ENCODE measurements at places on chromosomes 5 and 9.

DNA sequence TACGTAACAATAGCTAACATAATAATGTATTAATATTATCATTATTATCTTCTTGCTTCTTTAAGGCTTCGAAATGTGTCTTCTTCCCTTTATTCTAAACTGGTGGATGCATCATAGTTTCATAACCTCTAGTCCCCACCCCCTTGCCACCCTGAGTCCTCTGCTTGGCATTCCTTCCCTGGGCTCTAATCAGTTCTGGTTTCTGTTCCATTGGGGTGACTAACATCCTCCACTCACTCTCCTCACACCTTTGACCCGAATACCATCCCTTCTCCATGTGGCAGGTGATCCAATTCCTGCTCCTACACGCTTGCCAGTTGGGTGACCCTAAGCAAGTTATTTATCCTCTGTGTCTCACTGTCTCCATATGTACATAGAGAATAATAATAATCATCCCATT is 286.1 kb downstream of the TRPM3 start:
- no peak for ATAC-seq

DNA sequence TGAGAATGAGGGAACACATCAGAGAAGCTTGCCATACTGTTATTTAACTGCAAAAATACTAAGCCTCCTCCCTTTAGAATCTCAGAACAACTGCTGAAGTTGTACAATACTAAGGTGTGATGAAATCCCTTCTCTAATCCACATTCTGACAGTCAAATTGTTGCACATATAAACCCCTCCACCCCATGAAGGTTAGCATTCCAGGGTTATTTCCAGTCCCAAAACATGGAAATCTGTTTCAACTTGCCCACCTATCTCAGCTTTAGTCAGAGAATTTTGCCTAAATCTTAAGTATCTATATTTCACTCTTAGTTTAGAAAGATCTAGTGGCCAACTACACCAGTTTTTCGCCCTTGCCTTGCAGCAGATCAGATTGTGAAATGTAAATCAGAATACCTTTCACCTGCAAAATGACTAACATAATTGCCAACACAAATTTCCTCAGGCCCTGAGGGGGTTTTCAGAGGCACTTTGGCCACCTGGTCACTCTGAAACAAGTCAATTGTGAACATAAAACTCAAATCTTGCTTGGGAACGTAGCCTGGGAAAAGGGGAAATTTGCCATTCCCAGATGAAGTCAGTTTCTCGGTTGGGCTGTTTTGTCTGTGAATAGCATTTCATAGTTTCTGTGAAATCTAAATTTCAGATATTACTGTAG is 93.9 kb downstream of the EFNA5 start:
- ATAC-seq = no peak

DNA sequence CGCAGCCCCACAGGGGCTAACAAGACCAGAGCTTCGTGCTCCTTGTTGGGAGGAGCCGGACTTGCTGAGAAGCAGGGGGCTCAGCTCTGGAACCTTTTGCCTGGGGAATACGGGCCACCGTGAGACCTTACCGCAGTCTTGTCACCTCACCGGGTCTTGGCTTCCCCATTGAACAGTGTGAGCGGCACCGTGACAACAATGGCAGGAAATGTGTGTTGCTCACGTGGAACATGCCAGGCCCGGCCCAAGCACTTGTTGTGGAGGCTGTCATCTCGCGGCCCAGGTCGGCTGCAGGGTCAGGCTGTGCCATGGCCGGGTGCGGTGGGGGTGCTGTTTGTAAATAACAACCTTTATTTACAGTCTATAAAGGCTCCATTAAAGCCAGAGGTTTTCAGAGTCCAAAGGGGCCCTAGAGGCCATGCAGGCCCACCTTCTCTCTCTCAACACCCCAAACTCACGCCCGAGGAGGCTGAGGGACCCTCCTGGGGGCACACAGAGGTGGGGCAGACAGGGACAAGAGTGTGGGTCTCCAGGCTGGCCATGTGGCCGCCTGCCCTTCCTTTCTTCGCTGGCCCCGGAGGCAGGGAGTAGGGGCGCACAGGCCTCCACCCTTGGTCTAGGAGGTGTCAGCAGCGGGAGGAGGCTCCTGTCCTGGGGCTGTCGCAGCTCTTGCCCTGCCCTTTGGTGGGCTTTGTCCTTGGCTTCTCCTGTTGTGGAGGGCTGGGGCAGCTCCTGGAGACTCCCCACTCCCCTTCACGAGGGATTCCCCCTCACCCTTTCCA is 79.7 kb downstream of the TSPAN17 start:
- no peak for ATAC-seq

DNA sequence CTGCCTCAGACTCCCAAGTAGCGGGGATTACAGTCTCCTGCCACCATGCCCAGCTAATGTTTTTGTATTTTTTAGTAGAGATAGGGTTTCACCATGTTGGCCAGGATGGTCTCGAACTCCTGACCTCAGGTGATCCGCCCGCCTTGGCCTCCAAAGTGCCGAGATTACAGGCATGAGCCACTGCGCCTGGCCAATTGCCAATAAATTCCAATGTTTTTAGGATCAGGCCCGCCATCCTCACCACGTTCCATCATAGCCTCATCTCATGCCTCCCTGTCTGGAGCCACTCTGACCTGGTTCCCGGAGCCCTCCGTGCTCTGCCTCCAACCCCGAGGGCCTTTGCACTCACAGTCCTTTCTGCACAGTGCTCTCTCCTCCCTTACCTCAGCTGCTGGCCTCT is 71.5 kb upstream of the RAPGEF1 start:
- no peak for ATAC-seq

DNA sequence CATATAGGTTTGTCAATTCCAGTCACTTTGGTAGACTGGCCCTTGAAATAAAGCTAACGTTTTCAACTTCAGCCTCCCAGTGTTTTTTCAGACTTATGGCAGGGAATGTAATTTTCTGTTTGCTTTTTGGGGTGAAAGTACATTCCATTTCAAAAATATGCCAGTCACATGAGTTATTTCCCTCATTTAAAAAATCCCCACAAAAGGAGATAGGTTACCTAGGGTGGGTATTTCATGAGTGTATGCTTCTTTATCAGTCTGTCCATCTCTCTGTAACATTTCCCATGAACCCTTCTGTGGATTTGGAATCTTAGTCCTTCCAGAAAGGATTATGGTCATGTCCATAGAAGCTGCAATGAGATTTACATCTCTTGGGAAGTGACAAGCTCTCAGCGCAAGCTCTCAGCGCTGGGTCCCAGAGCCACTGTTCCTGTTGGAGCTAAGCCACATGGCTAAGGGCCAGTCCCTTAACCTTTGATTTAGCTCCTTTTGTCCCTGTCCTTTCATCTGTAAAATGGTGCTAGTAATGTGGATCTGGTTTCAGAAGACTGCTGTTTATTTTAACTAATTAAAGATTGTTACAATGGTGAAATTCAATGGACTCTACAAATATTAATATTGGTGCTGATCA is 294.9 kb downstream of the NR3C1 start:
- ATAC-seq = no peak

DNA sequence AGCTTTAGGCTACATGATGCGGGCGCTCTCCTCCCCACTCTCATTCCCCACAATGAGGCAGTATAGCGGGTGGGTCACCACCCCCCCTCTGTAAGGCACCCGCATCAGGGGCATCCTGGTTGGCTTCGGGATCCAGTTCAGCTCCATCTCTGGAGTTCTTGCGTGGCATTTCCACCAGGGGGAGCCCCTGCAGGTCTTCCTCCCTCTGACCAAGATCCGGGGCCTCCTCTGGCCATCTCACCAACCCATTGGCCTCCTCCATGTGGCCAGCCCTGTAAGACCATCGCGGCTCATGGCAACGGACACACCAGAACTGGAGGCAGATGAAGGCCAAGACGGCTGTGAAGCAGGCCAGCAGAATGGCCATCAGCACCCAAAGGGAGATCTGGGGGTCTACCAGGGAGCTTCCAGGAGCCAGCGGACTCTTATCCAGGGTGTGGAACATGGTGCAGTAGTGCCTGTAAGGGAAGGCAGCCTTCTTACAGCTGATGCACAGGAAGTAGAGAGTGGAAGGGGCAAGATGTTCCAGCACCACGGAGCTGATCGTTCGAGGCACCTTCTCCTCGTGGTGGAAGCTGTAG is 77.0 kb downstream of the CYFIP2 start:
- peak; percentile 91 for ATAC-seq

DNA sequence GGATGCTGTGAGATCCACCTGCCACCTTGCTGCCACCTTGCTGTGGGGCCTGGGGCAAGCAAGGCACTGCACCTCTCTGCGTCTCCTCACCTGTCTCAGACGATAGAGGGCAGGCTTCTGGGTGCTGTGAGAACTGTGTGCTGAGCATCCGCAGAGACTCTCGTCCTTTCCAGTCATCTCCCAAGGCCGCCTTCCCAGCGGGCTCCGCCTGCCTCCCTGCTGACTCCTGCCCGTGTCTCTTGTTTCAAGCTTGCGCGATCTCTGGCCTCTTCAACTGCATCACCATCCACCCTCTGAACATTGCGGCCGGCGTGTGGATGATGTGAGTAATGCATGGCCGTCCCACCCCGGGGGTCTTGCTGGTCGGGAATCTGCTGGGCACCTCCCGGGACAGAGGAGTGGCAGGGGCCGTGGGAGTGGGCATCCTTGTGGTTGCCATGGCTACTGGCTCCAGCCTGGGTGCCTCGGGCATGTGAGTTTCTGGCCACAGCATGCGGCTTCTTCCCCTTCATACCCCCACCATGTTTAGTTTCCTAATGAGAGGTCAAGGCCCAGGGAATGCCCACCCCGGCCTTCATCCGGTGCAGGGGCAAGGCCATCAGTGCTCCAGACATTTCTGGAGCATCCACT is 3.6 kb downstream of the CACFD1 start:
- no peak for ATAC-seq

DNA sequence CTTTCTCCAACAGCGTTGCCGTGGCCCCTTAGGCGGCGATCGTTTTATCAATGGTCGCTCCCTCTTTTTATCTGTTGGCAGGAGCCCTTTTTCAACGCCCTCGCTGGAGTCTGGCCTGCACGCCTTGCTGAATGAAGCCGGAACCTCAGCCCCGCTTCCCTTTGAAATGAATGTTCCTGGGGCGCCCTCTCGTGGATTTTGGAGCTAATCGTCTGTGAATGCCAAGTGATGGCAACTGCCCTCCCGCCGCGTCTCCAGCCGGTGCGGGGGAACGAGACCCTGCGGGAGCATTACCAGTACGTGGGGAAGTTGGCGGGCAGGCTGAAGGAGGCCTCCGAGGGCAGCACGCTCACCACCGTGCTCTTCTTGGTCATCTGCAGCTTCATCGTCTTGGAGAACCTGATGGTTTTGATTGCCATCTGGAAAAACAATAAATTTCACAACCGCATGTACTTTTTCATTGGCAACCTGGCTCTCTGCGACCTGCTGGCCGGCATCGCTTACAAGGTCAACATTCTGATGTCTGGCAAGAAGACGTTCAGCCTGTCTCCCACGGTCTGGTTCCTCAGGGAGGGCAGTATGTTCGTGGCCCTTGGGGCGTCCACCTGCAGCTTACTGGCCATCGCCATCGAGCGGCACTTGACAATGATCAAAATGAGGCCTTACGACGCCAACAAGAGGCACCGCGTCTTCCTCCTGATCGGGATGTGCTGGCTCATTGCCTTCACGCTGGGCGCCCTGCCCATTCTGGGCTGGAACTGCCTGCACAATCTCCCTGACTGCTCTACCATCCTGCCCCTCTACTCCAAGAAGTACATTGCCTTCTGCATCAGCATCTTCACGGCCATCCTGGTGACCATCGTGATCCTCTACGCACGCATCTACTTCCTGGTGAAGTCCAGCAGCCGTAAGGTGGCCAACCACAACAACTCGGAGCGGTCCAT is 10.0 kb downstream of the S1PR3 start:
- ATAC-seq = peak; percentile 88

- ATAC-seq = no peak
These were observed 349.5 kb downstream of the PRR16 start for GRCh38 chr5:120813551-120813950.

- ATAC-seq = peak; percentile 76
These were observed 37.6 kb upstream of the ORM1 start for GRCh38 chr9:114285166-114285867.

DNA sequence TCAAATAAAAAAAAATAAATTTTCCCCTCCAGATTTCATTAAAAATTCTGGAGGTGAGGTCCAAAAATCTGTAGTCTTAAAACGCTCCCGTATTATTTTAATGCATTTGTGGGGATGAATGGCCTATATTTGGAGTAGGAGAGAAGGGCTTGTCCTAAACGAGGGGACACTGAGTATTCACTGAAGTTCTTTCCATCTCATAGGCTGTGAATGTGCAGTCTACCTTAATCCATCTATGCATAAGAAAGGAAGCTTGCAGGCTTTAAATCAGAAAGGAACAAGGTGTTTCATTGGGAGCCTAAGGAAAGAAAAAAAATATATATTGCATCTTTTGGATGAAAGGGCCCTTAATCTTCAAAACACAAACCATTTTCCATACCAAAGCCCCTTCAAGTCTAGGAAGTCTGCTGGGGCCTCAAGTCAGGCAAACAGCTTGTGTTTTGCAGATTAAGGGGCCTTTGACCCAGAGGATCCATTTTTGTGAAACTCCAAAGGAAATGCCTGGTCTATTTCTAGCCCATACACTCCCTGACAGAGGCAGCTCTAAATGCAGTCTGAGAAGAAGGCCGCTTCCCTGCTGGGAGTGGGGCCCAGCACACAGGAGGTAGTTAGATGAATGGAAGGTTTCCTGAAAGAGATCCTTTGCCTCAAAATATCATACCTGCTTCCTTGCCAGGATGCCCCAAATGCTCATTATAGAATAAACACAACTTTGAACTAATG is 35.6 kb downstream of the BRINP1 start:
- ATAC-seq = no peak

- ATAC-seq = no peak
These were observed 69.8 kb upstream of the DAB2 start for GRCh38 chr5:39494534-39494933.

GRCh38 chr5:175894793-175895192 is 23.4 kb downstream of the CPLX2 start:
- no peak for ATAC-seq

- no peak for ATAC-seq
These were observed 11.1 kb upstream of the PAIP1 start for GRCh38 chr5:43567967-43568366.

DNA sequence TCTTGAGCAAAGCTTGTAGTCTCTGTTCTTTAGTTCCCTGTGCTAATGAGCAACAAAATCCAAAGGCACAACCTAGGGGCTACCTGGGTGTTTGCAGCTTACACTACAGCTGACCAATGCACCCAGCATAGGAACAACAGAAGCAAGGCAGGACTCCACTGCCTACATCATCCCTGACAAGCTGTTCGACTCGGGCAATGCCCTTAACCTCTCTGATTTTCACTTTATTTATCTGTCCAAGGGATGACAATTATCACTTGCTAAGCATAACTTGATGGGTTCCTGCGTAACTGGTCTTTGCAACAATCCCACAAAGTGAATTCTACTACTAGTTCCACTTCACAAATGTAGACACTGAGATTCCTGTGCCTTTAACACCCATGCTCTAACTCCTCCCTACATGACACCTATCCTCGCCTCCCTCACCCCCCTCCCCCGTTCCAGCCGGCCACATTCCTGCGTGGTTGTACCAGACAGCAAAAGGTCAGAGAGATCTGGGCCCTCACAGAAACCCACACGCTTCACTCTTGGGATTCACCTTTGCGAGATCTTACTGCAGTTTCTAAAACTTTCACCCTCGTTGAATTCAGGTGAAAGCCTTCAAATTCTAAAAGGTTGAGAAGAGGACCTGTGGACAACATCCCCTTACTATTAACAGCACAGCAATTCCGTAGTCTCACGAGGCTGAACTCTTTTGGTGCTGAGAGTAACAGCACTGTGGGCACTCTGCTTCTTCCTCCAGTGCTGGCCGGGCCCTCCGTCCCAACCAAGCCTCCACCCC is 995 bp downstream of the IPPK start:
- ATAC-seq = peak; percentile 33

GRCh38 chr9:76605321-76605900 is 146.4 kb downstream of the GCNT1 start:
- no peak for ATAC-seq

- ATAC-seq = no peak
These were observed 67.6 kb upstream of the TBCA start for GRCh38 chr5:77843570-77844372.

All from SK-N-SH treated with all-trans-retinoic acid at 6 μM for 48 hours (cell line).